ENCODE measurements at places on chromosomes 1 and 21.

DNA sequence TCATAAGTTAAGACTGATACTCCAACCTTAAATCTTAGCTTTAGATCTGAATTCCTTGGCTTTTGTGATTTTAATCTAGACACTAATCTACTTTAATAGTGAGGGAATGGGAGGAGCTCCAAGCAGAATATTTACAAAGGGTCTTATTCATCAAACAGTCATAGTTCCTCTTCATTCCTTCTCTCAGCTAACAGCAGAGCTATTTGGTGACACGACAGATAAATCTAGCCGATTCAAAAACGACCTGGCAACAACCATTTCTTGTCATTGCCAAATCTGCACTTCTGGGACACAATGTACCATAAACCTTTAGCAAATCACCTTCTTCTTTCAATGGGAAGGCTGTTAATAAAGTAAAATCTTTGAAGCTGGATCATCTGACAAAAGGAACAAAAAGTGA is 52.8 kb upstream of the FOXD3 start:
- no peak for DNase-seq

DNA sequence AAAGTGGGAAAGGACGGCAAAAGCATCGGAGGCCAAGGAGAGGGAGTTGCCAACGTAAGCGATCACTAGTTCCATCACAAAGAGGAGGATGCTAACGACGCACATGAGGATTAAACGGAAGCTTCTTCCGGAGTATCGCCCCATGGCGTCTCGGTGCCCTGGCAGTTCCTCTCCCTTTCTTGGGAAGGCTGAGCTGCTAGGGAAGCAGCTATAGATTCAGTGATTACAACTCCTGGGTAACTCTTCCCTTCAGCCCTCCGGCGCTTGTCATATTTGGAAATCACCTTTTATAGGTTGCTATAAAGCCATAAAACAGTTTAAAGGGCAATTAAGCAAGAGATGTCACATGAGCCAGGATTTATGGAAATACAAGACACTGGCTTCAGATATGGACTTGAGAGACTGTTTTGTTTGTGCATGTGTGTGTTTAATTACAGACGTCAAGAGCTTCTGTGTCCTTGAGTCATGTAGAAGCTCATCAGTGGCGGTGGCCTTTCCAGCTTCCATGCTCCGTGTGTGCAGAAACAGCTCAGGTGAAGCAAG is 30.6 kb upstream of the SLC30A10 start:
- no peak for DNase-seq

DNA sequence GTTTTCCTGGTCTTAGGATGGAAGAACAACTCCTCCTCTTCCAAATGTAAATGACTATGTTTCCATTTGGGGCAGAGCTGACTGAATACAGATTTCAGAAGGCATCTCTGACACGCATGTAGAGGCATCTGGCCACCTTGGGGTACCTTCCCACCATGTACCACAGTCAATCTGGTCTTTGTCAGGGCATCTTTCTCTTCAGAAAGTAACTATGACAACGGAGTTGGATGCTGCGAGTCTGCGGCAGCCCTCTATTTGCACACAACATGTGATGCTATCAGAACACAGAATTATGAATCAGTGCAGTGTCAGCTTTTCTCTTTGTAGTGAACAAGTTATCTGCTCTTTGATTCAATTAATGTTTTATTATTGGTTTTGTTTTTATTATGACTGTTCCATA is 94.7 kb downstream of the TSEN15 start:
- no peak for DNase-seq

- no peak for DNase-seq
Observed at GRCh38 chr21:40640266-40640789, 206.6 kb downstream of the DSCAM start.

DNA sequence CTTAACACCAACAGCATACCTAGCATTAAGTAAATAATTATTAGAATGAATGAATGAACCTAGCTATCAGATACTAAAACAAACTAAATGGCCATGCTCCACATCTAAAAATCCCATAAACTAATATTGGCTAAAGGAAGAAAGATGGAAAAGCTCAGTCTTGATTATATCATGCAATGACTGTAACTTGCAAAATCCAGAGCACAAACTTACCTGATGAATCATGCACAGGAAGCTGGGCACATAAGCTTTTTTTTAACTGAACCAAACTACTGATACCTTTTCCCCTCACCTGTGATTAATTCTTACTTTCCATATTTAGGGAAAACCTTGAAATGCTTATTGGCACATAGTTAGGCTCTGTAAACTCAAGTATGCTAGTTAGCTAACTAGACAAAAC is 70.2 kb downstream of the KIF14 start:
- DNase-seq = no peak

GRCh38 chr21:32411350-32412161 is 950 bp upstream of the EVA1C start:
- DNase-seq = peak; percentile 53

- no peak for DNase-seq
Observed at GRCh38 chr1:156149374-156150332, 3.7 kb upstream of the SEMA4A start.

- DNase-seq = no peak
Observed at GRCh38 chr1:183996396-183996795, 41.1 kb downstream of the COLGALT2 start.

DNA sequence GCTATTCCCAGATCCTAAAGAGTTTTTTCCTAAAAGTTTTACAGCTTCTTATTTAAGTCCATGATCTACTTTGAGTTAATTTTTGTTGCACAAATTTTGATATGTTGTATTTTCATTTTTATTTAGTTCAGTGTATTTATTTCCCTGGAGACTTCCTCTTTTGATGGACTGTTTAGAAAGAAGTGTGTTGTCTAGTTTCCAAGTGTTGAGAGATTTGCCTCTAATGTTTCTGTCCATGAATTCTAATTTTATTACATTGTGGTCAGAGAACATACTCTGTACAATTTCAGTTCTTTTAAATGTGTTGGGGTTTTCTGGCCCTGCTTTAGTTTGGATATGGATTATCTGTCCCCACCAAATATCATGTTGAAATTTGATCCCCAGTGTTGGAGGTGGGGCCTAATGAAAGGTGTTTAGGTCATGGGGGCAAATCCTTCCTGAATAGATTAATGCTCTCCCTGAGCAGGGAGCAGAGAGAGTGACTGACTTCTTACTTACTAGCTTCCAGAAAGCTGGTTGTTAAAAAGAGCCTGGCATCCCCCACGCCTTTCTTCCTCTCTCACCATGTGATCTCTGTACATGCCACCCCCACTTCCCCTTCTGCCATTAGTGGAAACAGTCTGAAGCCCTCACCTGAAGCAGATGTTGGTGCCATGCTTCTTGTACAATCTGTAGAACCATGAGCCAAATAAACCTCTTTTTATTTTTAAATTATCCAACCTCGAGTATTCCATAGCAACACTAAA is 4.6 kb downstream of the CHD1L start:
- DNase-seq = no peak

GRCh38 chr1:29825274-29825940 is 589.1 kb downstream of the PTPRU start:
- DNase-seq = no peak

DNA sequence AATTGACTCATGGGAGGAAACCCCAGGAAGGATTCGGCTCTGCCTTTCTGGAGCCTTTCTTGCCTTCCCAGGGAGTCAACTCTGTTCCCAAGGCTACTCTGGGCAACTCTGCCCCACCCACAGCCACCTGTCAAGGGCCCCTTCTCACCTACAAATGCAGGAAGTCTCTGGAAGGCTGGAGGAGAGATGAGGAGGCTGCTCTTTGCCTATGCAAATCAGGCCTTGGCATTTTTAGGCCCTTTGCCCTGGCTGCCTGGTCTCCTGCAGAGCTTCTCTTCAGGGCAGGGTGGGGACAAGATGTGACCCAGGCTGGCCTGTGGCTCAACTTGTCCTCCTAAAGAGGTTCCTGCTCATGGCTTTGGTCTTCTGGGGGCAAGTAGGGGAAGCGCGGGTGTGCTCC is 5.4 kb downstream of the SLC6A9 start:
- no peak for DNase-seq

GRCh38 chr21:25390701-25391100 is 216.6 kb downstream of the MRPL39 start:
- no peak for DNase-seq

DNA sequence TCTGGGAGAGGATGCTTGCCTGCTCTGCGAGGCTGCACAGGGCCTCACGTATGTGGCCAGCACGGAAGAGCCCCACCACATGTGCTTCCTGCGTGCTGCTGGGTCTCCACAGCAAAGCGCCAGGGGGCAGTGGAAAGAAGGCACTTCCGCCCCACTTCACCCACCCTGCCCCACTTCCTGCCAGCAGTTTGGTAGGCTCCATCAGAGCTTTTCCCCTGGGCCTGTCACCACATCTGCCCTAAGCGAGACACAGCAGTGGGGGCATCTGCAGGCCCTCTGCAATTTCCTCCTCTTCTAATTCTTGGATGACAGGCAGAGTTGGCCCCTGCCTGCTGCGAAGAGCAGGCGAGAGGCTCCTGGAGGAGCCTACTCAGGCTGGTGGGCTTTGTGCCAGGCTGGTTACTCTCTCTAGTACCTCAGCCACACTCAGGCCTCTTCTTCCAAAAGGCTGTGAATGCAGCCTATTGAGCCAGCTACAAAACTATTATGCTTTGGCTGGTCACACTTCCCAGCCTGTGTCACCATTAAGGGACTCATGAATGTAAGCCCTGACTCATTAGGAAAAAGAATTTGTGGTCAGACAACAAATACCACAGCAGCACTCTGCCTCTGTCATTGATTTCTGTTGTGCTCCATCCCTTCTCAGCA is 25.0 kb downstream of the CD244 start:
- DNase-seq = peak; percentile 36

Data from stimulated activated CD4-positive, alpha-beta T cell treated with anti-CD3 and anti-CD28 coated beads, TNF-alpha, amount 100 ng/mL, for 48 hours (primary cell).